ENCODE measurements at places on chromosomes 4 and X.

- DNase-seq, result no peak
Measured at GRCh38 chr4:23991444-23991843, 101.6 kb upstream of the PPARGC1A start.

DNA sequence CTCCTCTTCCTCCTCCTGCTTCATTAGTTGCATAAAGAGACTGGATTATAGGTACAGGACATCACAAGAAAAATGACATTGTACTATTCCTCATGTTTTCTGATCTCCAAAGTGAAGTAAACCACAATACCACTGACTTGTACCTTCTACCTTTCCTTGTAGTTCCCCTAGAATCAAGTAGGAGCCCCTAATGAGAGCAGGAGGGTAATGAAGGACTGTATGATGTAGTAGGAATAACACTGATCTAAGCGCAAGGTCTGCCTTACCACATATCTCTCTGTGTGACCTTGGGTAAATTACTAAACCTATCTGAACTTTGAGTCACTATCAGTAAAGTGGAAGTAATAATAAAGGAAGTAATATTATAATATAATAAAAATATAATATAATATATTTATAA, 3.6 kb downstream of the VSIG4 start:
- DNase-seq, result no peak

DNA sequence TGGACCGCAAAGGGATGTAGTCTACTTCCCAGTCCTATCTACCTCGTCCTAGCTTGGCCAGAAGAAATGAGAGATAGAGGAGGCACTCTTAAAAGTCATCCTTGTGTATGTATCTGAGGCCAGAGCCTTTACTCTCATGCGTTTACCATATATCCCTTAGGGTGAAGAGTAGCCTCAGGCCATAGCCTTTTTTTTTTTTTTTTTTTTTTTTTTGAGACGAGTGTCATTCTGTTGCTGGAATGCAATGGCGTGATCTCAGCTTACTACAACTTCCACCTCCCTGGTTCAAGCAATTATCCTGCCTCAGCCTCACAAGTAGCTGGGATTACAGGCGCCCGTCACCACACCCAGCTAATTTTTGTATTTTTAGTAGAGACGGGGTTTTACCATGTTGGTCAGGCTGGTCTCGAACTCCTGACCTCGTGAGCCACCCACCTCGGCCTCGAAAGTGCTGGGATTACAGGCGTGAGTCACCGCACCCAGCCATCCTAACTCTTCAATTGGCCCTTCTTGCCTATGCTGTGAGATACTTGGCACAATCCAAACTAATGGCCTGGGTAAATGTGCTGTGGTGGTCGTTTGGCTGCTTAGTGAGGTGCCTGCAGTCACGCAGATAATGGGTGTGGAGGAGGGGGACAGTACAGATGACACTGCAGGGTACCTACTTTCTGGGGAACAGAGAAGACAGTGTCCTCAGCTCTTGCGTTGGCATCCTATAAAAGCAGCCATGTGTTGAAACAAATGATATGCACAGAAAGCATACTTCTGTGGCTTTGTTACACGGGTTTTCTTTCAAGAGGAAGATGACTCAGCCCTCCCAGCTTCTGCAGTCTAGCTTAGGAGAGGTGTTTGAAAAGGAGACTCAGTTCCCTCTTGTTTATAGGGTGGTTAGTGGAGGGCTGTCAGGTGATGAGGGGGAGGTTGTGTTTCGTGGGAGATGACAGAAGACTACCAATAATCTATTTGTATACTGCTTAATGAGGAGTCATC, 10.4 kb upstream of the DGAT2L6 start:
- no peak for DNase-seq

DNA sequence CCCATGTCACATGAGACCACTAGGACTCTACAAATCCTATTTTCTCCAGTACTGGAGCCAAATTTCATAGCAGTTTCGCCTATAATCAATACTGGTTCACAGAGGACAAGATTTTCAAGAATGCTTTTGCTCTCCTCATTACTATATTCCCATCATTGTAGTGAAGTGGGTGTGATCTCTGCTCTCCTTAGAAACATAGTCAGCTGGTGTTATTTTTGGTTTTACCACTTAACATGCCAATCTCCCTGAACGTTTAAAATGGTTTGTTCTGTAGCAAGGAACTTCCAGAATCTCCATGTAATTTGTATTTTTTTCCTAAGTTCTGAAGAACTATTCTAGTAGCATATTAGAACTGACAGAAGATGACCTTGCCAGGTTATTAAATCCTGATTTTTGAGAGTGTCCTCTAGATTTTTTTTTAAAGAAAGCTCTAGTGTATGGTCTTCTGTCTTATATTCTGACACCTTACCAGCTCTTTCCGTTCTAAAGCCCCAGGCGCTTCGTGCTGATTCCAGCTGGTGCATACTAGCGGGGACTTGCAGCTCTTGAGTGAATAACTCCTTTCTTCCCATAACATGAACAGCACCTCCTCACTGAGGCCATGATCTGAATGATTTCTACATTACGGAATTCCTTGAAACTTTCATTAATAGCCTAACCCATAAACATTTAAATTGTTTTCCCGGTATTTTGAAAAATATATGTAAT, 1372.9 kb downstream of the TECRL start:
- DNase-seq, result no peak

GRCh38 chrX:50967736-50968135, 57.2 kb downstream of the BMP15 start:
- DNase-seq, result no peak

GRCh38 chr4:177356921-177357320, 47.2 kb downstream of the NEIL3 start:
- DNase-seq, result no peak

DNA sequence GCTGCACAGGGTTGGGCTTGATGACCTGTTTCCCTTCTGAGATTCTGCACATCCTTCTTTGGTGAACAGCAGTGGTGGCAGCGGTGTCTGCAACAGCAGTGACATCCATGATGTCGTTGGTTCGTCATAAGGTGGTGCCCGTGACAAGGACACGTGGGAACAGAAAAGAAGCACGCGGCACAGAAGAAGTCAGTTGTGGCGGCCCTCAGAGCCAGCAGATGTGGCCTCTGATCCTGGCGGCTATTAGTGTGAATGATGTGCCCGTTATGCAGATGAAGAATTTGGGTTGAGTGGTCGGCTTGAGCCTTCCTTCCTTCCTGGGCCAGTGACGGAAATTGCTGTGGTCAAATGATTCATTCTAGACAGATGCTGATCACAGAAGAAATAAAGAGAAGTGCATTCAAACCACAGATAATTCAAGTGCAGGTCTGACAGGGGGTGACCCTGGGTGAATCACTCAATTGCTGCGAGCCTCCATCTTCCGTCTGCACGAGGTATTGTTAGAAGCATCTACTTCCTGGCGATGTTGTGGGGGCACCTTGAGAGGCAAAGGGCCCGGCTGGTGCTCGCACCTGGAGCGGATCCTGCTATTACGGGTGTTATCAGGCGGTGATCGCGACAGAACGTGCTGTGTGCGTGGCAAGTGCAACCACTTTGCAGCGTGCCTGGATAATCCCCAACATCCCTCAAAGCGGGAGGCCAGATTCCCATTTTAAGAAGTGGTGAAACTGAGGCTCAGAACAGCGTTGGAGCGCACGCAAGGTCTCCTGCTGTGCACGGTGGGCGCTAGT, 215.2 kb upstream of the PSAPL1 start:
- peak; percentile 87 for DNase-seq

- DNase-seq, result no peak
Measured at GRCh38 chr4:144712775-144713174, 66.8 kb downstream of the HHIP start.

DNA sequence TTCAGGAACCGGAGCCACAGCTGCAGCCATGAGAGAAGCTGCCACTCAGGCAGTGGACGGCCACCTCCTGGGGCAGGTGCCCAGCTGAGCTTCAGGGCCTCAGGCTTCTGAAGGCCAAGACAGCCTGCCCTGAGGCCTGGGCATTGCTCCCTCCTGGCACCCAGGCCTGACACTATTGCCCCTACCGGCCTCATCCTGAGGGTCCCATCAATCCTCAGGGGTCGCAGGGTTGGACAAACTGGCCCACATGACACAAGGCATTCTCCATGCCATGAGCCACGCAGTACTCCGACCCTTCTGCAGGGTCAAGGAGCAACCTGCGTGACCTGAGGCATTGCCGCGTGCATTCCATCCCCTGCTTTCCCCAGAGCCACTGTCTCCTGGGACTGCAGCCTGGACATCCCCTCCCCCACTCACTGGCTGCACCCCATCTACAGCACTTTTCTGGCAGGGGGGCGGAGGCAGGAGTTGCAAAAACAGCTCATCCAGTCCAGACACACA, 3.0 kb upstream of the ZFP92 start:
- no peak for DNase-seq

DNA sequence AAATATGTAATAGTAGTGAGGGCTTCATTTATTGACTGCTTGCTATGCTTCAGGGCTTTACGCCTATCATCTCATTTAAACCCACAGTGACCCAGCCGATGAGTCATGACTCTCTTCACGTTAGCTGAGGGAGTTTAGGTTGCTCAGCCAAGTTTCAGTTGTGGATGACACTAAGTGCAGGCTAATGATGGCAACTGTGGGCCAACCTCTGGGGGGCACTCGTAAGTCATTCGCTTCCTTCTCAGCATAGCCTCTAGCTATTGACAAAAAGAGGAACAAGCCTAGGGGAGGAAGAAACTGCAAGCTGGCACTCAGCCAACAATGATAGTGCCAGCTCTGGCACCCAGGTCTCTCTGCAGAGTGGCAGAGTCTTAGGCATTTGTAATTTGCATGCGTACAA, 325.0 kb downstream of the ARHGAP10 start:
- DNase-seq, result peak; percentile 78

GRCh38 chr4:42420140-42420539, 22.9 kb downstream of the SHISA3 start:
- DNase-seq, result no peak

DNA sequence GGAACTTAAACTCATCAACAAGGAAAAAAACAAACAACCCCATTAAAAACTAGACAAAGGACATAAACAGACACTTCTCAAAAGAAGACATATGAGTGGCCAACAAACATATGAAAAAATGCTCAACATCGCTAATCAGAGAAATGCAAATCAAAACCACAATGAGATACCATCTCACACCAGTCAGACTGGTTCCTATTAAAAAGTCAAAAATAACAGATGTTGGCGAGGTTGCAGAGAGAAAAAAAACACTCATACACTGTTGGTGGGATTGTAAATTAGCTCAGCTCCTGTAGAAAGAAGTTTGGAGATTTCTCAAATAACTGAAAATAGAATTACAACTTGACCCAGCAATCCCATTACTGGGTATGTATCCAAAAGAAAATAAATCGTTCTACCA, 28.7 kb downstream of the APLN start:
- DNase-seq, result no peak

GRCh38 chr4:14167876-14168510, 540.5 kb upstream of the BOD1L1 start:
- DNase-seq, result no peak

GRCh38 chr4:74962584-74962983, 29.7 kb downstream of the PARM1 start:
- no peak for DNase-seq

- DNase-seq, result no peak
Measured at GRCh38 chrX:69615342-69615741, 571 bp upstream of the EDA start.

DNA sequence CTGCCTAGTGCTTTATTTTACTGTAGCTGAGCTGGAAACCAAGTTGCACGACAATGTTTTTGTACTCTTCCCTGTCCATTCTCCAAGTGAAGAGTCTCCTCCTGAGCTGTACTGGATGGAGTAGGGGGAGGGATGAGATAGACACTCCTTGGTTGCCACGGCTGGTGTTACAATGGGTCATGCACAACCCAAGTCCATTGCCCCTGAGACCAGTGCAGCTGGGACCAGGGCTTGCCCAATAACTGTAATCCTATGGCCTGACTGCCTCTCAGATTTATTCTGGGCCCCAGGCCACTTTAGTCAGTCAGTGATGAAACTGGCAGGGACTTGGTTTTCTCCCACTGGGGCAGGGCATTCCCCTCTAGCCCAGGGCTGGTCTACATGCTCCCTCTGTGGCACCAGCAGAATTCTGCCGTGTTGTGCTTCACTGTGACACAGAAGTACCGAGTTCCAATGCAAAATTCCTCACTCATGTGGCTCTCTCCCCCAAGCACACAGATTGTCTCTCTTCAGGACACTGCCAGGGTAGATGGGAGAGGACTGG, 203.3 kb upstream of the PCDH18 start:
- no peak for DNase-seq

GRCh38 chr4:58766763-58767162, 1656.6 kb upstream of the IGFBP7 start:
- DNase-seq, result no peak

GRCh38 chr4:37978248-37978924, 18.2 kb downstream of the PTTG2 start:
- DNase-seq, result peak; percentile 36

- DNase-seq, result no peak
Measured at GRCh38 chr4:74884266-74884665, 48.6 kb upstream of the PARM1 start.

- DNase-seq, result no peak
Measured at GRCh38 chr4:182124359-182124758, 118.8 kb upstream of the TENM3 start.

GRCh38 chr4:7656244-7656800, 221.6 kb upstream of the PSAPL1 start:
- DNase-seq, result no peak

- no peak for DNase-seq
Measured at GRCh38 chr4:182510836-182511235, 267.6 kb downstream of the TENM3 start.

GRCh38 chr4:86089053-86089452, 270.8 kb downstream of the MAPK10 start:
- no peak for DNase-seq

GRCh38 chr4:95045429-95045828, 287.7 kb downstream of the BMPR1B start:
- DNase-seq, result no peak
